ENCODE measurements at places on chromosomes 1 and 21. TPM values are rescaled to one million over a fixed set of nuclear protein-coding genes. Genes with fewer than 3 reads are reported as not detected.

- no peaks in the 10 kb centered on the region for H3K27me3 ChIP-seq
- no peak overlapping the region for H3K27ac ChIP-seq
- 0 out of 2 replicates have a peak, but pooled peaks cover 7% of the 10 kb centered on the region for H3K4me1 ChIP-seq
- no peaks in the 10 kb centered on the region for H3K36me3 ChIP-seq
Observed at GRCh38 chr1:208809876-208810275, 565.7 kb upstream of the PLXNA2 start.

- no peaks in the 10 kb centered on the region for H3K27me3 ChIP-seq
- 0 out of 2 replicates have a peak, but pooled peaks cover 2% of the 10 kb centered on the region for H3K36me3 ChIP-seq
- H3K4me3 ChIP-seq, result no peak overlapping the region
- no peak for DNase-seq
Observed at GRCh38 chr1:245232931-245233330, 78.1 kb downstream of the KIF26B start.

DNA sequence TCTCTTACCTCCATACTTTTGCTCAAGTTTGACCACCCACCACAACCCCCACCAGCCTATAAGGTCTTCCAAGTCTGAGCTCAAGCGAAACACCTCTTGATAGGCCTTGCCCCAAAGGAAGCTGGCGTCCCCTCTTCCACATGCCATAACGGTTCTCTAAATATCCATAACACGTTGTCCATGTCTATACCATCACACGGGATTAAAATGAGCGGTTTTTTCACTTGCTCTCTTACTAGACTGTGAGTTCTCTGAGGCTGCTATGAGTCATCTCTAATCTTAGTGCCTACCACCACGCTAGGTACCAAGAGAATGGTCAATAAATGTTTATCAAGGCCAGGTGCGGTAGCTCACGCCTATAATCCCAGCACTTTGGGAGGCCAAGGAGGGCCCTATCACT lies 41.0 kb downstream of the WASF2 start:
- no peak overlapping the region for H3K27ac ChIP-seq
- peaks cover 37% of the 10 kb centered on the region for H3K4me1 ChIP-seq
- DNase-seq, result no peak

DNA sequence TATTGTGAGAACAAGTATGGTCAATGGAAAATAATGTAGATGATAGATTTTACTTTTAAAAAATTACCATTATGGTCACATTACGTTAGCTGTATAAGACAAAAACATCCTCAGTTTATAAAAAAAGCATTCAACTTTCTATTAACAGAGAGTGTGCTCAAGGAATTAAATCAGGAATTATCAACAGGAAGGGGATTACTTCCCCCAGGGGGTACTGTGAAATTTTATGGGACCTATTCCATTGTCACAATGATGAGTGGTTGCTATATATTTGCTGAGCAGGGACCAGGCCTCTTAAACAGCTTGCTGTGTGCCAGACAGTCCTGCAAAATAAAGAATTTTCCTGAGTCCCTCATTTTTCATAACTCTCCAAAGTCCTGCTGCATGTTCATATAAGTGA lies 21.2 kb downstream of the JAM2 start:
- H3K4me3 ChIP-seq, result no peak overlapping the region
- no peaks in the 10 kb centered on the region for H3K4me1 ChIP-seq
- H3K27ac ChIP-seq, result no peak overlapping the region
- no peak for DNase-seq
- no peaks in the 10 kb centered on the region for H3K36me3 ChIP-seq
- H3K27me3 ChIP-seq, result no peaks in the 10 kb centered on the region

Gene BSND
- total RNA-seq, result not detected

DNA sequence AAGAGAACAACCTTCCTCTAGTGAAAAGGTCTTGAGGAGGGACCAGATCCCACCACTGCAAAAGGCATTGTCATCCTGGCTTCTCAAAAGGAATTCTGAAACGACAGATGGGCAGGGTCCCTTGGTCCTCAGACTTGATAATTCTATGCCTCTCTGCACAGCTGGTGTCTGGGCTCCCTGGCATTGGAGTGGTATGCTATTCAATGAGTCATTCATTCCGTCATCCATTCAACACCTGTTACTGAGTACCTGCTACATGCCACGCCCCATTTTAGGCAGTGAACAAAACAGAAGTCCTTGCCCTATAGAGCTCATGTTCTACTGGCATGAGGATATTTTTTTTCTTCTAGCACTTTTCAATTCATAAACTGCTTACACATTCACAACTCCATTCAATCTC lies 45.8 kb upstream of the HMGB4 start:
- no peaks in the 10 kb centered on the region for H3K4me1 ChIP-seq
- H3K4me3 ChIP-seq, result no peak overlapping the region
- no peak for DNase-seq
- no peak overlapping the region for H3K27ac ChIP-seq
- H3K36me3 ChIP-seq, result no peaks in the 10 kb centered on the region
- peaks cover 6% of the 10 kb centered on the region for H3K27me3 ChIP-seq

GRCh38 chr1:174964261-174964971 lies 35.3 kb upstream of the CACYBP start:
- peaks cover 29% of the 10 kb centered on the region for H3K4me1 ChIP-seq
- no peaks in the 10 kb centered on the region for H3K36me3 ChIP-seq
- no peaks in the 10 kb centered on the region for H3K27me3 ChIP-seq
- no peak overlapping the region for H3K4me3 ChIP-seq
- no peak for DNase-seq
- no peak overlapping the region for H3K27ac ChIP-seq

Gene PDC
- total RNA-seq, result not detected

DNA sequence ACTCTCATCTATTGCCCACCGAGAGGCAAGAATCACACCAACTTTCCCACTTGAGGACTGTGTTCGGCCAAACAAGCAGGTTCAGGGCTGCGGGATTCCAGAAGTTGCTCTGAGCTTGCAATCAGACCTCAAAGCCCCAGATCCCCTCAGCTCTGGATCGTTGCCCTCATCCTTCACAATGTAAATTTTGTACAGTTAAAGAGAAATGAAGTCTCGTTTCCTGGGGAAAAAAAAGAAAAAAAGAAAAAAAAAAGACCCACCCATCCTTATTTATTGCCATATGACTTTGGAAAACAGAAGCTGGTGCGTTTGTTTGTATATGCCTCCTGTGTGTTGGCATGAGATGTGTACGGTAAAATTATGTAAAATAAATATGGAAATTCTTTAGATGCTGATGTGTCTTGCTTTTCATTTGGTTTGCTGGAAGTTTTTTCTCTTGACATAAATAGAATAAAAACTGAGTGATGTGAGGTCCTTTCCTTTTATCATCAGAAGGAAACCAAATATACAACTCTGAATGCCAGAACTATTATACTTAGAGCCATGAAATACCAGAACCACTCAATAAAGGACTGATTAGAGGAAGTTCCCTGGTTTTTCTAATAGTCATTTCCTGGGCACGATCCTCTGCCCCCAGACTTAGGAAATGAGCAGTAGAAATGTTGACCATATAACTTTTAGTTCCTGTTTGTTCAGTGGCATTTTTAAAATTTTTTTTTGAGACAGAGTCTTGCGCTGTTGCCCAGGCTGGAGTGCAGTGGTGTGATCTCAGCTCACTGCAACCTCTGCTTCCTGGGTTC lies 48.7 kb downstream of the LHX4 start:
- H3K4me3 ChIP-seq, result no peak overlapping the region
- H3K27ac ChIP-seq, result no peak overlapping the region
- peaks cover 11% of the 10 kb centered on the region for H3K4me1 ChIP-seq
- peaks cover 13% of the 10 kb centered on the region for H3K36me3 ChIP-seq

- no peaks in the 10 kb centered on the region for H3K4me1 ChIP-seq
- peaks cover 3% of the 10 kb centered on the region for H3K27me3 ChIP-seq
- no peak overlapping the region for H3K27ac ChIP-seq
Observed at GRCh38 chr1:157170677-157171515, 32.7 kb upstream of the ETV3 start.
